ENCODE measurements at places on chromosomes 3 and 15. TPM values are rescaled to one million over a fixed set of nuclear protein-coding genes. Genes with fewer than 3 reads are reported as not detected.

Gene ZNF385D
- total RNA-seq = not detected

- peaks cover 32% of the 10 kb centered on the region for H3K36me3 ChIP-seq
- peaks cover 37% of the 10 kb centered on the region for H3K4me1 ChIP-seq
- H3K4me3 ChIP-seq = no peak overlapping the region
- no peak overlapping the region for H3K27ac ChIP-seq
Measured at GRCh38 chr3:190579514-190580137, 65.7 kb downstream of the IL1RAP start.

- DNase-seq = no peak
- H3K27ac ChIP-seq = no peak overlapping the region
- H3K4me3 ChIP-seq = no peak overlapping the region
- H3K36me3 ChIP-seq = no peaks in the 10 kb centered on the region
- peaks cover 33% of the 10 kb centered on the region for H3K27me3 ChIP-seq
Measured at GRCh38 chr15:41561777-41562145, 2.7 kb downstream of the TYRO3 start.

DNA sequence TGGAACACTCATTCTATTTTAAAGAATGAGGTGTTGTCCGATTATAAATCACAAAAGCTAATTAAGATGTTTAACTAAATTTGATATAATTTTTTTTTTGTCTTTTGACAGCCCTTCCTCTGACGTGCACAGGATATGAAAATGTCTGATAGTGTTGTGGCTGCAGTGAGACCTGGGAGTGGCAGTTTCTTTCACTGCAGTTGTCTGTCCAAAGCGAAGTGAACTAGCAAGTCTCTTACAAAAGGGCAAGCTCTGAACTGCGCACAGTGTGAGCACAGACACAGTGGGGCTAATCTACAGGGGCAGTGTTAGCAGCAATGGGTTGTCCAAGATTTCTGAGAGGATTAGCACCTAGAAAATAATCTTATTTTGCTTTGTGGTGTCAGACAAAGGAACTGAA lies 29.1 kb upstream of the MYRIP start:
- no peak for DNase-seq
- no peaks in the 10 kb centered on the region for H3K4me1 ChIP-seq
- peaks cover 3% of the 10 kb centered on the region for H3K27me3 ChIP-seq
- no peak overlapping the region for H3K4me3 ChIP-seq
- no peak overlapping the region for H3K27ac ChIP-seq

Gene CCR9
- 0.28 TPM for total RNA-seq

GRCh38 chr3:34301313-34301712 lies 502.9 kb downstream of the PDCD6IP start:
- no peaks in the 10 kb centered on the region for H3K27me3 ChIP-seq
- H3K36me3 ChIP-seq = no peaks in the 10 kb centered on the region
- H3K4me3 ChIP-seq = no peak overlapping the region
- no peak for DNase-seq
- no peaks in the 10 kb centered on the region for H3K4me1 ChIP-seq

DNA sequence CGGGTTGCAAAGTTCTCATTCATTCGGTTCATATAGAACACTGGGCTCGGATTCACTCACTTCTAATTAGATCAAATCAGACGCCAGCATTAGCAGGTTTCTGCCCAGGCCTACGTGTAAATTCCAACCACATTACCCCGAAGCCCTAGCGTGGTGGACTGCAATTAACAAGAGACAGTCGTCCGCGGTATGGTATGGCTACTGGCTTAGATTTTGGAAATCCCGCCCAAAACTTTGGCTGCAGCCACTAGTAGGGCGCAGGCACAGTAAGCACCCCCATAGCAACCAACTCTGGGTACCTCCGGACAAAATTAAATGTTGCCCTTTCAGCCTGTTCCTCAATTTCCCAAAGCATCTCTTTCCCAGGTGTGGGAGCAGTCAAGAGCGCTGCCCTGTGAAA lies 771 bp downstream of the RARRES1 start:
- no peak overlapping the region for H3K27ac ChIP-seq
- H3K4me3 ChIP-seq = peak overlapping the region; percentile 41
- no peak for DNase-seq
- H3K27me3 ChIP-seq = no peaks in the 10 kb centered on the region

GRCh38 chr15:69049976-69050375 lies 35.5 kb downstream of the NOX5 start:
- H3K4me1 ChIP-seq = no peaks in the 10 kb centered on the region
- H3K27ac ChIP-seq = no peak overlapping the region
- H3K4me3 ChIP-seq = no peak overlapping the region
- H3K27me3 ChIP-seq = peaks cover 5% of the 10 kb centered on the region
- DNase-seq = no peak
- H3K36me3 ChIP-seq = no peaks in the 10 kb centered on the region

GRCh38 chr3:95994338-95994737 lies 820.1 kb upstream of the EPHA6 start:
- H3K27ac ChIP-seq = no peak overlapping the region
- DNase-seq = no peak

DNA sequence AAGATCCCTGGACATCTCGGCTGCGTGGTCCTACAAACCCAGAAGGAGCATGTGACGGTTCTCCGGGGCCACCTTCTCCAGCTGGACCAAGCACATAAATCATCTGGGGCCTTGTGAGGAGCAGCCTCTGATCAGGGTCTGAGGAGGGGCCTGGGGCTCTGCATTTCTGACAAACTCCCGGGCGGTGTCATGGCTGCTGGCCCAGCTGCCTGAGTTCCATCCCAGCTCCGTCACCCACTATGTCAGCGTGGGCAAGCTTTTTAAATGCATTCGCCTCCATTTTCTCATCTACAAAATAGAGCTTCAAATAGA lies 126.3 kb upstream of the MEF2A start:
- DNase-seq = no peak
- no peaks in the 10 kb centered on the region for H3K36me3 ChIP-seq

Gene ZIC1
- total RNA-seq = not detected

DNA sequence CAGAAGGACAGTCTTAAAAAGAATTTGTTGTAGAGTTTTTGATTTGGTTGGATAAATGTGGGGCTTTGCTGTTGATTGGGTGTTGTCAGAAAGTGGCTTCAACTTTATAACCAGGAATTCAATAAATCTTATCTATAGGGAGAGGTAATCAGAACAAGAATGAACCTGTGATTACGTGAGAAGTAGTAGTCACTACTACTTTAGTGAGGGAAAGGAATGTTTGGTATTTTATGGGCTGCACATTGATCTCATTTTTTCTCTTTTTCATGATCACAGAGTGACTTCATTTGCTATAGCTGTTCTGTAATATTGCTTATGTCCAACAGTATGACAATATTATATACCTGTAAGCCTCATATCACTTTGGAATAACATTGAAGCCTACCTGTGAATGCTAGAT lies 485.2 kb upstream of the BCHE start:
- H3K4me1 ChIP-seq = no peaks in the 10 kb centered on the region
- no peaks in the 10 kb centered on the region for H3K36me3 ChIP-seq
- H3K27me3 ChIP-seq = no peaks in the 10 kb centered on the region
- no peak overlapping the region for H3K27ac ChIP-seq
- no peak overlapping the region for H3K4me3 ChIP-seq

GRCh38 chr15:67805666-67806516 lies 19.4 kb upstream of the SKOR1 start:
- no peaks in the 10 kb centered on the region for H3K27me3 ChIP-seq
- DNase-seq = no peak
- H3K27ac ChIP-seq = no peak overlapping the region
- H3K4me3 ChIP-seq = no peak overlapping the region

DNA sequence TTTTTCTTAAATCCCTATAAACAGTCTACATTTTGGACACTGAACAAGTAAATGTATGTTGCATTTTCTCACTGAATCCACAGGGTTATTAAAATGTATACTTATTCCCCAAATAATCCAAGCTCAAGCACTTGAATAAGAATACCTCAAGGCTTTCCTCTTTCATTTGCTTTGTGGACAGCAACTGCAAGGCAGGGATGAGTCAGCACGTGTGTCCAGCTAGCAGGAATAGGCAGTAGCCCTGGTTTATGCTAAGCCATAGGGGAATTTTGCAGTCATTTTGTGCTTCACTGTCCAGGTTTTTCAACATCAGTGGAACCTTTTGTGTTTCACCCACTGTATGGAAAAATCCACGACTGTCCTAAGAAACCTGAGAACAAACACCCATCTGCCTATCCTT lies 96.7 kb upstream of the KCNMB2 start:
- H3K27ac ChIP-seq = no peak overlapping the region
- no peaks in the 10 kb centered on the region for H3K4me1 ChIP-seq
- peaks cover 6% of the 10 kb centered on the region for H3K27me3 ChIP-seq

- no peaks in the 10 kb centered on the region for H3K36me3 ChIP-seq
- no peak overlapping the region for H3K27ac ChIP-seq
- peaks cover 7% of the 10 kb centered on the region for H3K27me3 ChIP-seq
- H3K4me1 ChIP-seq = peaks cover 16% of the 10 kb centered on the region
- DNase-seq = no peak
- H3K4me3 ChIP-seq = no peak overlapping the region
Measured at GRCh38 chr3:52181543-52181942, 16.4 kb upstream of the ALAS1 start.

Gene DNAH1
- 20.7 TPM for total RNA-seq

Gene GOLGA8R
- 3.5 TPM for total RNA-seq

- peaks cover 9% of the 10 kb centered on the region for H3K27me3 ChIP-seq
- no peak overlapping the region for H3K4me3 ChIP-seq
- no peak overlapping the region for H3K27ac ChIP-seq
- DNase-seq = no peak
Measured at GRCh38 chr3:14351617-14352001, 50.8 kb upstream of the SLC6A6 start.

- no peaks in the 10 kb centered on the region for H3K36me3 ChIP-seq
- H3K27ac ChIP-seq = no peak overlapping the region
- H3K27me3 ChIP-seq = peaks cover 2% of the 10 kb centered on the region
- DNase-seq = no peak
- no peaks in the 10 kb centered on the region for H3K4me1 ChIP-seq
Measured at GRCh38 chr3:194945508-194945907, 259.8 kb downstream of the FAM43A start.

Gene STX19
- total RNA-seq = not detected

Gene BBS4
- 16.2 TPM for total RNA-seq

Gene NT5DC2
- 26.2 TPM for total RNA-seq

GRCh38 chr3:101131767-101132166 lies 138.5 kb upstream of the ABI3BP start:
- H3K4me1 ChIP-seq = peaks cover 16% of the 10 kb centered on the region
- no peaks in the 10 kb centered on the region for H3K36me3 ChIP-seq
- no peak overlapping the region for H3K27ac ChIP-seq
- H3K4me3 ChIP-seq = no peak overlapping the region
- peaks cover 9% of the 10 kb centered on the region for H3K27me3 ChIP-seq

DNA sequence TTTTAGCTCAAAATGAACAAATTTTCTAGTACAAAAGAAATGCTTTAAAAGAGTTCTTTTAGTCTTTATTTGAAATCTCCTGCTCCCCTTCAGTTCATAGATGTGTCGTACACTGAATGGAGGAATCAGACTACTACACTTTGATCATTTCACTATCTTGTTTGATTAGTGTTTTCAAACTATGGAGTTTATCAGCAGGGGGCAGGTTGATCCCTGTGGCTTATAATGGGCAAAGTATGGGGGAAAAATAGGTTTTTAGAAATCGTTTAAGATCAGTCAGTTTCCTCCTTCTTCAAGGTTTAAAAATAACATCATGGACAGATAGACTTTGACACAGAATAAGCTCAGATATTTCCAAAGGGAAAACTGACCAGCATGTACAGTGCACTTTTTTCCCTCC lies 701.7 kb downstream of the CADM2 start:
- DNase-seq = no peak
- no peak overlapping the region for H3K27ac ChIP-seq
- no peak overlapping the region for H3K4me3 ChIP-seq
- no peaks in the 10 kb centered on the region for H3K4me1 ChIP-seq
- no peaks in the 10 kb centered on the region for H3K27me3 ChIP-seq
- no peaks in the 10 kb centered on the region for H3K36me3 ChIP-seq

- H3K4me3 ChIP-seq = no peak overlapping the region
- peaks cover 13% of the 10 kb centered on the region for H3K4me1 ChIP-seq
- no peak overlapping the region for H3K27ac ChIP-seq
- H3K27me3 ChIP-seq = no peaks in the 10 kb centered on the region
- no peak for DNase-seq
Measured at GRCh38 chr3:122886251-122886650, 91.4 kb downstream of the SLC49A4 start.

Gene IFT122
- 22.8 TPM for total RNA-seq

DNA sequence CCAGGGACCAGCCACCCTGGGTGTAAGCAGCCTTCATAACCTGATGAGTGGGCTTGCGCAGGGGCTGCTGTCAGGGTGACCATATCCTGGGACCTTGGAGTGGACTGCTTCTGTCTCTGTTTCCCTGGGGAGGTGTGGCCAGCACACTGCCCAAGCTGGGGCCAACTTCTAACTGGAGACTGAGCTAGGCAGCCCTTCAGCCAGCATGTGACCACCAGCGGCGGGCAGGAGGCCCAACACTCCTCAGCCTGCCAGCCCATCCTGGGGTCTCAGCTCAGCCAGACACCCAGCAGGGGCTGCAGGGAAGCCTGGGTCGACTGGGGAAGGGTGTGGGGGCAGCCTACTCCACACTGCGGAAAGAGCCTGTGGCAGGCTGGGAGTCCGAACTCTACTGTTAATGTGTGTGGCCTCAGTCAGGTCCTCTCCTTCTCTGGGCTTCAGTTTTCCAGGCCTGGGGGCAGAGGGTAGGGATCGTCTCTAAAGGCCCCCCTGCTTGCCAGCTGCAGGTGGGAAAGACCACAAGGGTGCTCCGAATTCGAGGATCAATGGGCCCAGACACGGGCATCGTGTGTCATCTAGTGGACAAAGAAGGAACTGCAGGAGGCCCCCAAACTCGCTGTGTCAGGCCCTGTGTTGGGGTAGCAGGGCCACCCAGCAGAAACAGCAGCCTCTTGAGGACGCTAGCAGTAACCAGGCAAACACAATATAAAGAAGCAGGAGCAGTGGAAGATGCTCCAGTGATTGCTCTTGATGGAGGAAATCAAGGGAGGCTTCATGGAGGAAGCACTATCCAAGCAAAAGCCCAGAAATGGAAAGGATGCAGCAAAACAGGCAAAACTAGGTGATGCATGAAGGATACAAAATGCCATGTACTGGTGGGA lies 2.0 kb upstream of the SEMA3G start:
- peaks cover 4% of the 10 kb centered on the region for H3K4me1 ChIP-seq
- H3K27ac ChIP-seq = no peak overlapping the region
- no peaks in the 10 kb centered on the region for H3K27me3 ChIP-seq
- no peak overlapping the region for H3K4me3 ChIP-seq
- peak; percentile 78 for DNase-seq
- no peaks in the 10 kb centered on the region for H3K36me3 ChIP-seq

Gene FANCD2OS
- total RNA-seq = not detected

Gene EAF2
- 23.7 TPM for total RNA-seq

GRCh38 chr3:7734456-7734855 lies 767.2 kb upstream of the LMCD1 start:
- no peak overlapping the region for H3K27ac ChIP-seq
- H3K4me1 ChIP-seq = no peaks in the 10 kb centered on the region
- H3K27me3 ChIP-seq = no peaks in the 10 kb centered on the region
- DNase-seq = no peak
- no peak overlapping the region for H3K4me3 ChIP-seq
- no peaks in the 10 kb centered on the region for H3K36me3 ChIP-seq

Gene ALDH1L1
- not detected for total RNA-seq

DNA sequence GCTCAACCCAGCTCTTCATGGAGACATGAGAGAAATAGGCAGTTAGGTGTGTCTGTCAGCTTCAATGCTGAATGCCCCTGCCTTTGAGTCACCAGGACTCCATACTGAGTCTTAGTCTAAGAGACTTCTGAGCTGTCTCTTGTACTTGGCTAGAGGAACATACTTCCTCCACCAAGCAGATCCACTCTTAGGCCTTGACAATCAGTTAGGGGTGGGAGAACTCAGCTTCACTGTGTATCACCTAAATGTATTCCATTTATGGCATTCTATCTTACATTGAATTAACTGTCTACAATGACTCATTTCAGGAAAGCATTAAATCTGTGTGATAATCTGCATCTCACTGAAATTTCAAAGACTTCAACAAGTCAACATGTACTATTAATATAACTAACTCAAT lies 66.0 kb downstream of the STAC start:
- H3K27me3 ChIP-seq = no peaks in the 10 kb centered on the region
- H3K4me1 ChIP-seq = no peaks in the 10 kb centered on the region
- H3K4me3 ChIP-seq = no peak overlapping the region
- no peaks in the 10 kb centered on the region for H3K36me3 ChIP-seq
- no peak for DNase-seq

Measured in activated CD4-positive, alpha-beta memory T cell treated with anti-CD3 and anti-CD28 coated beads, Interleukin-2, amount 10 ng/mL, durations not matched to agents 7 days and 5 days (primary cell).